Hindlimb muscle (tissue), 1 donor: ENCODE measurements at places on chromosomes 11 and 22. TPM values are rescaled to one million over a fixed set of nuclear protein-coding genes. Genes with fewer than 3 reads are reported as not detected.

POU2AF3 gene
- polyA plus RNA-seq, result 4.7 TPM

NCF4 gene
- 4.5 TPM for polyA plus RNA-seq

C22orf31 gene
- polyA plus RNA-seq, result 2.2 TPM

LUZP2 gene
- polyA plus RNA-seq, result 0.71 TPM

OR52I2 gene
- polyA plus RNA-seq, result not detected

NCR3LG1 gene
- 0.28 TPM for polyA plus RNA-seq

C11orf91 gene
- not detected for polyA plus RNA-seq
